ENCODE measurements at places on chromosomes 6 and 20.

DNA sequence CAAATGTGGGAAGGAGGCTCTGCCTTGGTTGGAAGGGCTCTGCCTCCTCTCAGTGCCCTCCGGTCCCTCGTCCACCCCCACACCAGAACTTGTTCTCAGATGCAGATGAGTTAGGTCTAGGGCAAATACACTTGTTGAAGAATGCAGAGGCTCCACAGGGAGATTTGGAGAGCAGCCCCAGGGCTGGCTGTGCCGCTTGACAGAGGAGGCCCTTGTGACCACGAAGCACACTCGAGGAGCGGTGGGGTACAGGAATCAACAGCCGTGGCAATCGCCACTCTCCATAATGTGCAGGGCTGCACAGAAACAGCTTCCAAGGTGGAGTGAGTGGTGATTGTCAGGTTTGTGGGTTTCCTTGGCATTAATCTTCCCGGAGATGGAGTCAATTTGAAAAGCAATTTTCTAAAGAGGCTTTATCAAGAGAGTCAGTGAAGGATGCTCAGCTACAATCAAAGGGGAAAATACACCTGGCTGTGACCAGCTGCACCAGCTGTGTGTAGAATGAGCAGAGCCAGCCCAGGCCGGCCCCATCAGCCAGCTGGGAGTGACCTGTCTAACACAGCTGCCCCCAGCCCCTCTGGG lies 59.5 kb downstream of the BFSP1 start:
- DNase-seq, result no peak

- no peak for DNase-seq
Measured at GRCh38 chr6:75460681-75461080, 32.9 kb downstream of the FILIP1 start.

DNA sequence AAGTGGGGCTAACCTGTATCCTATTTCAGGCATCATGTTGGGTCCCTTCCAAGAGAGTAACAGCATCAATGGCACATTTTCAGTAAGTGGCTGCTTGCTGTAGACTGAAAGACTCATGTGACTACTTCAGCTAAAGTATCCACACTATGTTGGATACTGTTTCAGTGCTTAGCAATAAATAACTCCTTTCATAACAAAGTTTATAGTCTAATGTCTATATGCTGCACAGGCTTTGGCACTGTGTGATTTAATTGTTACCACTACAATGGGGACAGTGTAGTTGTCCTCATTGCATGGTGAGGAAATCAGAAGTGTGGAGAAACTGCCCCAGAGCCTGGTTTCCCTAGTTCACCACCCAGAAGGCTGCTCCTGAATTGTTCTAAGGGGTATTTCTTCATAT lies 318.0 kb upstream of the PTCHD4 start:
- DNase-seq, result no peak

DNA sequence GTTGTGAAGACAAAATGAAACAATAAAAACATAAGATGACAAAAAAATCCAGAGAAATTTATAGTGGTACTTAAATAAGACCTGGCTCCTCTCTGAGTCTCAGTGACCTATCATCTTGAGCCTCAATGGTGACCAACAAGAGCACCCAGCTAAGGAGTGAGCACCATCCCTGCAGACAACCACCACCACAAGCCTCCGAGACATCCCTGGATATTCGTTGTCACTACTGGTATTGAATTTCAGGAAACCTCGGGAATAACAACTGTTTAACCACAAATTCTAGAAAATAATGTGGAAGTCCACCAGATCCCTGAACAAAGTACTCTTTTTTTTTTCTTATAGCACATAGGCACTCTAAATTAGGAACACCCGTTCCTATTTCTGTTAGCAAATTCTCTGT lies 32.2 kb upstream of the ADGRF5 start:
- DNase-seq, result no peak

- DNase-seq, result no peak
Measured at GRCh38 chr20:23644164-23644563, 6.4 kb upstream of the CST3 start.

DNA sequence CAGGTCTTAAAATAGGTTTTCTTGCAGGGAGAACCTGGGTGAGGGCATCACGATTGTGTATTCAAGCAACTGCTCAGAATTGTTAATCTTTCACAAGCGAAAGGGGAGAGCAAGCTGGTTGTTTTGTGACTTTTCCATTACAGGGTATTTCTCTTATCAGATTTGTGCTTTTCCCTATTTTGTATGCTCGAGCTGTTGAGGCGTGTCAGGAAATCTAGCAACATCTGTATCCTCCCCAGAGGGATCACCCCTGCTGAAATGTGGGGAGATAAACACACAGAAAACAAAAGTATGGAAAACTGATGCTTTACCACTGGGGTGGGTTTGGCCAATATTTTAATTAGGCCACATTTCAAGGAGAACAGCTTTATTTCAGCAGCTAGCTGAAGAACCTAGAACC lies 187.0 kb downstream of the DTNBP1 start:
- no peak for DNase-seq

- DNase-seq, result no peak
Measured at GRCh38 chr6:166236596-166236995, 68.9 kb upstream of the TBXT start.

DNA sequence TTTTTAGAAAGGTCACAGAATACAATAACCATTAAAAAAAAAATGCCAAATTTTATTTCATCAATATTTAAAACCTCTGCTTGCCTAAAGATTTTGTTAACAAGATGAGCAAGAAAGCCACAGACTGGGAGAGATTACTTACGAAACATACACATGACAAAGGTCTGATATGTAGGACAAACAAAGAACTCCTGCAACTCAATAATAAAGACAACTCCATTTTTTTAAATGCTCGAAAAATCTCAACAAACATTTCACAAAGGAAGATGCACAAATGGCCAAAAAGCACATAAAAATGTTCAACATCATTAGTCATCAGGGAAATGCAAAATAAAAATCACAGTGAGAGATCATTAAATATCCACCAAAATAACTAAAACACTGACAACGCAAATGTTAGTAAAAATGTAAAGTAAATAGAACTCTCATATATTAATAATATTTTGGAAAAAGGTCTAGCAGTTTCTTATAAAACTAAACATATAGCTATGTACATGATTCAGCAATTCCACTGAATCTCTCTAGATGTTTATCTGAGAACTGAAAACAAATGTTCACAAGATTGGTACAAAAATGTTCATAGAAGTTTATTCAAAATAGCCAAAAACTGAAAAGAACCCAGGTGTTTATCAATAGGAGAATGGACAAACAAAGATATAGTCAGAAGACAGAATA lies 10.3 kb downstream of the STK38 start:
- no peak for DNase-seq

DNA sequence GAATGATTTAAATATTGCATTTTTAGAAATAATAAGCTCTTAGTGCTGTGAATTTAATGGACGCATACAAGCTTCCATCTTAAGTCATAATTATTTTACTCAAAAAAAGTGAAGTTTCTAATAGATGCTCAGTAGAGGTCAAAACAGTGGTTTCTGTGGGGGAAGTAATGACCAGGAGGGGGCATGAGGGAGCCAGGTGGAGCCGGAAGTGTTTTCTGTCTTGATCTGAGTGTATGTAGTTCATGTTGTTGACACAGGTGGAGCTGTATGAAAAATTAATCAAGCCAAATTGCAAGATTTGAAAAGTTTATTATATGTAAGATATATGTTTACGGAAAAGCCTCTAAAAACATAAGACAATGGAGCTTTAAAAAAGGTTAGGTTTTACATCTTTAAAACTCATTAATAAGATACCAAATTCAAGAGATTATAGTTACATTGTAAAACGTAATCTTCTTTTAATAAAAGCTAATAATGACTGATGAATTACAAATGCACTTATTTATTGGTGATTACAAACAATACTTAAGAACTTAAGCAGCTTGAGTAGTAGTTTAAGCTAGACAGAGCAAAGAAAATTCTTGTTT lies 68.0 kb downstream of the PLAGL1 start:
- DNase-seq, result peak; percentile 30

DNA sequence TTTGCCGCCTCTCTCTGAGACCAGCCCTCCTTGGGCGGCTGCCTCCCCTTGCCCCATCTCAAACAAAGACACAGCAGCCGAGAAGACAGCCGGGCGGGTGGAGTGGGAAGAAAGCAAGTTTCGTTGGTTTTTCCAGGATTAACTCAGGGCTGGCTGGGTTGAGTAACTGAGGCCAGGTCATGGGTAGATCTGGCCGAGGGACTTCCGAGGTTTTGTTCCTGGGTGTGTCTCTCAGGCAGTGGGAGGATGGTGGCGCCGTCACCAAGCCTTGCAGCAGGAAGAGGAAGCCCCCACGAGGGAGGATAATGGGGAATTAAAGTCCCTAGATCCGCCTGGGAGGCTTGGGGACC lies 167.2 kb downstream of the TTLL2 start:
- no peak for DNase-seq

DNA sequence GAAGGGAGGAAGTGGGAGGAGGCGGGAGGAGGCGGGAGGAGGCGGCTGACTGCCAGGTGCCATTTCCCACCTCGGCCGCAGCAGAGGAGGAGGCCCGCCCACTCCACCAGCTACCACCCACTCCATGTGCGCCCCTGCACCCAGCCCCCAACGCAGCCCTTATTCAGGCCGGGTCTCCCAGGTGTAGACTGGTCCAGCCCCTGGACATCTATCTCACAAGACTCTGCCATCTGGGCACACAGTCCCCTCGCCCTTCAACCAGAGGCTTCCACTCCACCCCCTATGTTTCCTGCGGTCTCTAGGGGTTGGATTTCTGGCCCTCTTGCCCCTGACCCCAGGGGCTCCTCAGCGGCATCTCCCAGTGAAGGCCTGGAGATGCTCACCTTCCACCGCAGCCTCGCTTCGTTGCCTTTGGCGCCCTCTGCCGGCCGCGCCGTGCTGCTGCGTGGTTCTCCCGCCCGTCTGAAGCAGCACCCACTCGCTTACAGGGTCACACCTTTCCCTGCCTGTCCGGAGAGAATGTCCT lies 32.6 kb upstream of the FAM83D start:
- DNase-seq, result no peak

DNA sequence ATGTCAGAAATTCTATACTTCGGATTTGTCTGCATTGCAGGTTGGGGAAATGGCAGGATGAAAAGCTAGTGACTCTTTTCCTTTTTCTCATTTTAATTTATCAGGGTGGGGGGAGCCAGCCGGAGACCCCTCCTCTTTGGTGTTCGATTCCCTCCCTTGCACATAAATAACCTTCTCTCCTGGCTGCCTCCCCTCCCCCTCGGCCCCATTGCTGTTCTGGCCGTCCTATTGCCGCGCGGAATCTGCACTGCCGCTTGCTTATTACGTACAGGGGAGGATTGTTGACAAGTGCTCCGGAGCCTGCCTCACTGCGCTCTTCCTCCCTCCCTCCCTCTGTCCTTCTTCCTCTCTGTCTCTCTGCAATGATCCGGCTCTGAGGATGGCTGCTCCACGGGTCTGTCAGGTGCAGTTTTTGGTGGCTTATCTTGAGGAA lies 154.7 kb downstream of the JARID2 start:
- no peak for DNase-seq

GRCh38 chr6:136210398-136211165 lies 39.5 kb downstream of the MTFR2 start:
- no peak for DNase-seq

DNA sequence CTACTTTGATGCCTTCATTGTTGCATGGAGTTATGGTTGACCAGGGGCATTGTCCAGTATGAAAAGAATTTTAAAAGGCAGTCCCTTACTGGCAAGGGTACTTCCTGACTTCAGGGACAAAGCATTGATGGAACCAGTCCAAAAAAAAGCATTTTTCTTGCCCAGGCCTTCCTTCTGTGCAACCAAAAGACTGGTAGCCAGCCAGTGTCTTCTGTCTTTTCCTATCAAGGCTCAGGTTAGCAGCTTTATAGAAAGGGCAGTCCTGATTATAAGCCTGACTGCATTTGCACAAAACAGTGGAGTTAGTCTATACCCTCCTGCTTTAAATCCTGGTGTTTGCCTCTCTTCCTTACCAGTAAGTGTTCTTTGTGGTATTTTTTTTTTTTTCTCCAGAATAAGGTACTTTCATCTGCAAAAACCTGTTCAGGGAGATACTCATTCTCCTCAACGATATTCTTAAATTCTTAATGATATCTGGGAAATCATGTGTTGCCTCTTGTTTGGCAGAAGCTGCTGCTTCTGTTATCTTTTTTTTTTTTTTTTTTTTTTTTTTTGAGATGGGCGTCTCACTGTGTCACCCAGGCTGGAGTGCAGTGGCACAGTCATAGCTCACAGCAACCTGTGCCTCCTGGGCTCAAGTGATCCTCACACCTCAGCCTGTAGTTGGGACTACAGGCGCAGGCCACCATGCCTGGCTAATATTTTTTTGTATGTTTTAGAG lies 33.9 kb downstream of the SCAF8 start:
- no peak for DNase-seq

DNA sequence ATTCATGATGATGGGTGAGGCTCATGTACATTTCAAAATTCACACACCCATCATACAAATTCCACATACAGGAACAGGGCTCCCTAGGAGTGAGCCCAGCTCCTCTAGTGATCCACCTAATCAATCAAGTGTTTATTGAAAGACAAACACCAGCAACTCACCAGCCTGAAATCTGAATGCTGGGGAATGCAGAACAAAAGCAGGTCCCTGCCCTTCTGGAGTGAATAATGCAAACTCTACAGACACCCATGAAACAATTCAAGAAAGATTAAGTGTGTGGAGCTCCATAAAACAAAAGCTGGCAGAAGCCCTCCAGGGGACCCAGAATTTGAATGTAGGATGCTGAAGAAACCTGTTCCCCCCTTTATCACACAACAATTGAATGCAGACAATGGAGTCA lies 396.7 kb upstream of the JARID2 start:
- DNase-seq, result no peak

DNA sequence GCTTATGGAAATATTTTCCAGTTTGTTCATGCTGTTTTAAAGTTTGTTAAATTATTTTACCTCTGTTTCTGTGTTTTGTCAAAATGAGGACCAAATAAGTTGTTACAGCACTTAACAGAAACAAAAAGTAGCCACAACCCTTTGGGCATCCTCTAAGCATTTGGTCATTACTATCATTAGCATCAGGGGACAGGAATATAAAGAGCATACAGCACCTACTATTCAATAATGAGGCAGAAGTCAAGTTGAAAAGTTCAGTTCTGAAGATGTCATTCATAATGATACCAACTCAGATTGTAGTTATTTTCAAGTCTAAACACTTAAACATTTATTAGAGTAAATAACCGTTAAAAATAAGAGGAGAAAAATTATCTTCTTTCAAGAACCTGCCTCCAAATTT lies 862.3 kb upstream of the FLRT3 start:
- DNase-seq, result no peak

GRCh38 chr20:50095476-50096078 lies 17.4 kb downstream of the UBE2V1 start:
- DNase-seq, result no peak

Data from HS-5 (cell line).